CD4-positive, alpha-beta T cell treated with Interleukin-15 for 4 hours (primary cell): ENCODE measurements at places on chromosomes 1 and 21.

DNA sequence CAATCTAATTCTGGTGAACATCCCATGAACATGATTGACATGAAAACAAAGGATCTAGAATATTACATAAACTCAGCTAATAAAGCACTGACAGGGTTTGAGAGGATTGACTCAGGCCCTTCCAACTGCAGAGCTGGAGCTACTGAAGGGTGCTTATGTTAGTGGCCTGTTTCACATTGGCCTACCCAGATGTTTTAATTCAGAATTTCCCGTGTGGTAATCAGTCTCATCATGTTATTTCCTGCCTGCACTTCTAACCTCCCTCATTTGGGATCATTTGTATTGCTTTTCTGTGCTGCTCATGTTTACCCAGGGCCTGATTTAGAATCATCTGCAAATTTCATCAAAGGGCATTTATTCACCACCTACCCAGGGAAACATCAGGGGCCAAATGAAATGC is 270.3 kb downstream of the PLPP3 start:
- DNase-seq = no peak

DNA sequence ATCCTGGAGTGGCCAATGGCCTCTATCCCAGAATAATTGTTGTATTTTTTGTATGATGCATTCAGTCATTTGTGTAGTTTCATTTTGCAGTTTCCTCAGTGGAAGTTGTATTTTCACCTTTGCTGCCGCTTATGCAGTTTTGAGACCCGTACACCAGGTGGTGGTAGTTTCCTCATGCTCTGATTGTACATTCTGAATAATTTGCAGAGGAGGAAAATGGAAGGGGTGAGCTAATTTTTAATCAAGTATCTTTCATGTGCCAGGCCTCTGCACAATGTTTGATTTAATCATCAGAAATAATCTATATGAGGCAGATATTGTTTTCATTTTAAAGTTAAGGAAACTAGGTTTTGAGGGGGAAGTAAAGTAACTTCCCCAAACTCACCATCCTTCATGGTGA is 29.5 kb downstream of the HLX start:
- no peak for DNase-seq

- no peak for DNase-seq
Measured at GRCh38 chr1:30986755-30987154, 78.2 kb upstream of the SDC3 start.

DNA sequence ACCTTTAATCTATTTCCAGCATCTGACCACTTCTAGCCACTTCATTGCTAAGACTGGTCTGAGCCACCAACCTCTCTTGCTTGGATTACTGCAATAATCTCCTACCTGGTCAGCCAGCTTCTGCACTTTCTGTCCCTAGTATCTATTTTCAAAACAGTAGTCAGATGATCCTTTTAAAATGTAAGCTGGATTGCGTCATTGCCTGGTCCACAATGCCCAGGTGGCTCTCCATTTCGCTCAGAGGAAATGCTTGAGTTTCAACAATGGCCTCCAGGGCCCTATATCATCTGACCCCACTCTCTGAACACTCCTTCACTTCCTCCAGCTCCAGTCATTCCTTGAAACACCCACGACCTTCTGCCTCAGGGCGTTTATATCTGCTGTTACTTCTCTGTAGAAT is 2.3 kb downstream of the FYB2 start:
- no peak for DNase-seq

- DNase-seq = no peak
Measured at GRCh38 chr1:98453066-98453465, 208.5 kb upstream of the SNX7 start.

- no peak for DNase-seq
Measured at GRCh38 chr1:232880354-232880753, 70.1 kb upstream of the NTPCR start.

GRCh38 chr1:203522237-203522636 is 28.3 kb downstream of the OPTC start:
- no peak for DNase-seq

DNA sequence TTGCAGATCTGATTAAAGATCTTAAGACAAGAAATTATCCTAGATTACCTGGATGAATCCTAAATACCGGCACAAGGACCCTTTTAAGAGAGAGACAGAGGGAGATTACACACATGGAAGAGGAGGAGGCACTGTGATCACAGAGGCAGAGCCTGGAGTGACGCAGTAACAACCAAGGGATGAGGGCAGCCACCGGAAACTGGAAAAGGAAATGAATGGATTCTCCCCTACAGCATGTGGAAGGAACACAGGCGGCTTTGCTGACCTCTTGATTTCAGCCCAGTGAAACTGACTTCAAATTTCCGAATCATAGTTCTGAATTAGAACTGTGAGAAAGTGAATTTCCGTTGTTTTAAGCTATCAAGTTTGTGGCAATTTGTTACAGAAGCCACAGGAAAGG is 50.2 kb upstream of the IVNS1ABP start:
- DNase-seq = no peak

GRCh38 chr21:33769057-33769456 is 126.8 kb downstream of the ITSN1 start:
- no peak for DNase-seq

GRCh38 chr1:178571807-178572206 is 58.9 kb downstream of the TEX35 start:
- no peak for DNase-seq

GRCh38 chr1:91752324-91752723 is 133.6 kb downstream of the TGFBR3 start:
- DNase-seq = no peak

- no peak for DNase-seq
Measured at GRCh38 chr1:243686159-243686558, 163.9 kb downstream of the AKT3 start.

GRCh38 chr1:194273660-194274059 is 1087.2 kb upstream of the B3GALT2 start:
- DNase-seq = no peak
